ENCODE measurements at places on chromosomes 1 and 21.
A peak's percentile ranks its signal among the peaks of the same experiment; 100 is the strongest.

GRCh38 chr1:180670681-180671080 lies 38.9 kb downstream of the XPR1 start:
- no peak for DNase-seq

GRCh38 chr21:31409831-31410487 lies 65.9 kb upstream of the TIAM1 start:
- DNase-seq, result no peak

DNA sequence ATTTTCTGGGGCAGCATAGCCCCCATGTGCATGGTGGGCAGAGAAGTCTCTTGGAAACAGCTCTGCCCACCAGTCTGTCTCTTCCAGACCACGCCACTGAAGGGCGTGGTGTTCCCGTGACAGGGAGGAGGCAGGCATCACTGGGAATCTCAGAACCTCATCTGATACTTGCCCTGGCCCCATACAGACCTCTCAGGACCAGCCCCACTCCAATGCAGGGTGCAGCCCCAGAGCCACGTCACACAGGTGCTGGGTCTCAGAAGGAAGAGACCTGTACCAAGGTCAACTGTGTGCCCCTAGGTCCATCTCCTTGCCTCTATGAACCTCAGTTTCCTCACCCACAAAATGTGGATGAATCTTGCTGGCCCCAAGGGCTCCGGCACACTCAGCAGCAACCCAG lies 7.3 kb downstream of the RAP1GAP start:
- DNase-seq, result no peak

- no peak for DNase-seq
Observed at GRCh38 chr1:198936371-198937083, 297.7 kb downstream of the PTPRC start.

DNA sequence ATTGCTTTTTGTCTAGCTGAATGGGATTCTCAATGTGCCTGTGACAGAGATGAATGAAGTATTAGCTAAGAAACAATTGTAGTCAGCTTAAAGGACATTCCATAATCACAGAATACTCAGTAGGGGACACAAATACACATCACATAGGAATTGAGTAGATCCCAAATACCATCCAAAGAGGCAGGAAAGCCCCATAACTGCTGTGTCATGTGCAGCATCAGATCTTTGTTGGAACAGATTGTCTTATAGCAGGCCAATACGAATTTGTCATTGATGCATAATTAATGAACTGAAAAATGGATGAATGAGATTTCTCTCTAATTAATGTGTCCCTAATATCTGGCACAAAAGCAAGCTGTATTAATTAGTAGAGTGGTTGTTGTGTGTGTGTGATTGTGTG lies 82.3 kb upstream of the S1PR1 start:
- DNase-seq, result no peak

- peak; percentile 95 for DNase-seq
Observed at GRCh38 chr1:206895325-206895724, 1.9 kb upstream of the IL24 start.

DNA sequence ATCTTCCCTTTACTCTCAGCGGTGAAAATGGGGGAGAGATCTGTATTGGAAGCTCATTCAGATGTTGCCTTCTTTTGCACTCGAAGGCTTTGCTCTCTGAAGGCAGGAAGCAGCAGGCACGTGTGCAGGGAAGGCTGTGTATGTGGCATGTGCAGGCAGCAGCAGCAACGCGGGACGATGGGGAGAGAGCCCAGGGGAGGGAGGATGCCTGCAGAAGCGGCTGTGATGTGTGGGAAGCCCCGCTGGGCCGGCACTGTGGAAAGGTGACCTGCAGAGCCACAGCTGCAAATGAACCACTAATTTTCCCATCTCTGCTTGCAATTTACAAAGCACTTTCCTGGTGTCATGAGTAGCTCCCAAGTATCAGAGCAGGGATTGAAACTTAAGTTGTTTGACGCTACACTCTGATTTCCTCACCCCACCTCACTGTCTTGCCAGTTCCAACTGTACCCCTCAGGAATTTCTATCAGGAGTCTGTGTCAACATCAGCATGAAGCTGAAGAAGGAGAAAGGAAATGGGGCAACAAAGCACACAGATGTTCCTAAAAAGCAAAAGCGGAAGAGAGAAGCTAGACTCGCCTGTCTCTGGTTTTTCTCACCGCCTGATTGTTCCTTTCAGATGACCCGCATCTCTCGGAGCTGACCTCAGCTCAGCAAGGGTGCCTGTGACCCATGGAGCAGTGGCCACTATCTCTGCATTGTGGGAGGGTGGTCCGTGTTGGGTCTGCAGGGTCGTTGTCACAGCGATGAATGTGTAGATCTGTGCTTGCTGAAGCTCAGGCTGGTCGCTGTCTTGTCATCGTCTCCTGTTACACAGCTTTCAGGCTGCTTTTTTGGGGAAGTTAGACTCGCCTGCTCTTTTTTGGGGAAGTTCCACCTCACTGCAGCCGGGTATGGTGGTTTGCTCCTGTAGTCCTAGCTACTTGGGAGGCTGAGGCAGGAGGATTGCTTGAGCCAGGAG lies 156.1 kb downstream of the KIF26B start:
- no peak for DNase-seq

DNA sequence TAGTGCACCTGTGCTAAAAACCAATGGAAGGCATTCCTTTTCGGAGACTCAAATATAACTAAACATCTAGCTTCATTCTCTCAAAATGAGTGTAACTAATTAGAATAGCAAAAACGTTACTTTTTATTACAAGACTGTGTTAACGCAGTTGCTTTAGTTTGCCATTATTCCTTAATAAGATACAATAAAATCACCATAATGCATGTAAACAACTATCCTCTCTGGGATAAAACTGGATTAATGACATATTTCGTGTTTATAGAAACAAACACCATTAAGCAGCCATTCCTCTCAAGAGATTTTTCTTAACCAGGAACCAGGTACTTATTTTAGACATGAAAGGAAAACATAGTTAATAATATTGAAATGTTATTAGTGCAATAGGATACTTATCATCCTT lies 512.8 kb upstream of the B3GALT2 start:
- DNase-seq, result no peak

- DNase-seq, result no peak
Observed at GRCh38 chr1:40983286-40983685, 3.8 kb downstream of the CTPS1 start.

DNA sequence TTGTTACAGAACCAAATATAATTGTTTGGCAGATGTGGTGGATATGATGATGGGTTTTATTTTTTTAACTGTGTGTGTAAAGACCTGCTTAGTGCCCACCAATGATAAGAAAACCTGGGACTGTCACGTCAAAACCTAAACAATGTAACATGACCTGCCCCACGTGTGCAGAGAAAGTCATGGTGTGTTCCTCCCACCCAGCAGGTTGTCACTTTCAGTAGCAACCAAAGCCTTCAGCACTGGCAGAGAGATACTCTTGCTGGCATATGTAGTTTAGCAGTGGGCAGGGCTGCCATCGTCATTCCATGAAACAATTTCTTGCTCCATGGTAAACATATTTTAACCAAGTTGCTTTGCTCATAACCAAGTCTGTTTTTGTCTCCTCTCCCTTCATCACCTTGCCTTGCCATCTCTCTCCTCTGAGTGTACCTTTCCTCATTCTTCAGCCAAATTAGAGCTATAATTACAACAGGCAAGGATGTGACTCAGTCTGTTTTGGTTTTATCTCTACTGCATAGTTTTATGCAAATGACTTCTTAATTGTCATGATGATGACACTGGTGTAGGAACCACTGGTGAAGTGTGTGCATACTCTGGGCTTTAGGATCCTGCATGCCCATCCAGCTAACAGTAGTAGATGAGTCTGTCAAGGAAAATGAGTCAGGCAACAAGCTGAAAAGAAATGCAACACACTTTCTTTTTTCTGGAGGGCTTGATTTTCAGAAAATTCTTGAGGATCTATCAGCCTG lies 150.3 kb downstream of the EDEM3 start:
- DNase-seq, result no peak

DNA sequence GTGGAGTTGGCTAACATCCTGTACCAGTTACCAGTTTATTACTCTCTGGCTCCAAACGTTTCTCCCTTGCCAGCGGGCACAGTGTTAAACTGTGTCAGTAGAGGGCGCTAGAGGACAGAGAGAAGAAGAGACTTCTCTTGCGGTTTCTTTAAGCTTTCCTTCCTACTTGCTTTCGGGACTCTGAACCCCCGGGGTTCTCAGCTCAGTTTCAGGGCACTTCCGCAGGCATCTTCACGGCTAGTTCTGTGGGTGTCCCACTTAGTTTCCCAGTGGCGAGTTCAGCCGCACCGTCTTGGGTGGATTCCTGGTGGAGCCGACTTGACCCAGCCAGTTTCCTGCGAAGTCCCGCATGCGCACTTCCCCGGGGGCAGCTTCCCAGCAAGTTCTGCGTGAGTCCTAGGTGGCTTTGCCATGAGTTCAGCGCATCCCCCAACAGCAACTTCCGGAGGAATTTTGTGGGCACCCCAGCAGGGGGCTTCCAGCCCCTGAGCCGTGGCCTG lies 37.9 kb upstream of the BTG2 start:
- DNase-seq, result no peak

- DNase-seq, result peak; percentile 45
Observed at GRCh38 chr1:16145030-16145661, 10.7 kb downstream of the EPHA2 start.

DNA sequence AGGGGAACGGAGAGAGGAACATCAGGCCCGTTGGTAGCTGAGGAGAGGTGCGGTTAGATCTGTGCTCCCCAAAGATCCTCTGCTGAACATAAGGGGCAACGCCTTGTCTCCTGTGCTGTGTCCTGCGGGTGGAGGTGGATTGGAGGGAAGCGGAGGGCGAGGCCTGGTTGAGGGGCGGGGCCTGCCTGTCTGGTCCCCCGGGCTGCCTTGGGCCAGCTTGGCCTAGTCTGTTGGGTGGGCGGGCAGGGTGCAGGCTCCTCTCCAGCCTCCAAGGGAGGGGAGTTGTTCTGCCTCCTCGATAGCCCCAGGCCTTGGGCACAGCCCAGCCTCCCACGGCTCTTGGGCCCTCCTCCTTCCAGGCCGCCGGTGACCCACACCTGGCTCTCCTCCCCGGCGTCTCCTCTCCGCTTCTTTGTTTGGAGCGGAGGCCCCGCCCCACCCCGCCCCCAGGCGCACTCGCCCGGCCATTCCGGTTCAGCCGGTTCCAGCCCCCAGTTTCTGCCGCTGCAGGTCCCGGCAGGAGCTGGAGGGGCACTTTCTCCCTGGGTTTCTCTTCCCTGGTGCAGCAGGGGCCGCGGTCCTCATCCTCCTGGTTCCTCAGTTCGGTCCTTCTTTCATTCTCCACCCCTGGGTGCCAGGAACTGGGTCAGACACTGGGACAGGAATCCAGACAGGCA lies 19.4 kb downstream of the PTPRF start:
- peak; percentile 88 for DNase-seq

Measured in epithelial cell of prostate (primary cell).